ENCODE measurements at places on chromosomes 7 and 10.

DNA sequence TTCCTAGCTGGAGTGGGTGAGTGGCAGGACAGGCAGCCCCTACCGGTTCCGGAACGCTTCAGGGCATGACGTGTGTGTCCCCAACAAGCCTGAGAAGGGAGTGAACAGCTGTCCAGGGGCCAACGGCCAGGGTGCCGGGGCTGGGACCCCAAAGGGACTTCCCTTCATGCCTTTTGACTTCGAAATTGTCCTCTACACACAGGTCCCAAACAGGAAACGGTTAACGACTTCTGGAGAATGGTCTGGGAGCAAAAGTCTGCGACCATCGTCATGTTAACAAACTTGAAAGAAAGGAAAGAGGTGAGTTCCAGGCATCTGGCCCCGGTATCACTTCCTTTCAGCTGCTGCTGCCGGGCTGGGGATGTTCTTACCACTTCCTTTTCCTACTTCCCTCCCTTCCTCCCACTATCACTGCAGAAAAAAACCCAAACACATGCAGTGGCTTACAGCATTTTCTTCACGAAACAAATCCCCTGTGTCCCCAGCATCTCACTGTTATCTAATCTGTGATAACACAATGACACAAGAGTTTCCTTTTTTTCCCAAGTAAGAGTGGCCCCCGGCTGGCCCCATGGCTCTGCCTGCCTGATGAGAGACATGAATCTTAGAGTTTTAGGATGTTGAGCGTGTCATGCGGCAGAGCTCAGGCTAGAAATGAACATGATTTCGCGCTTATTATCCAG, 63.2 kb downstream of the MKI67 start:
- peak; percentile 50 for DNase-seq

- peak; percentile 55 for DNase-seq
Measured at GRCh38 chr10:72087969-72088888, at the start of gene SPOCK2. Gene SPOCK2 (minus strand): TSS chr10:72088551. CDS start chr10:72088328, 223 bp downstream.

GRCh38 chr7:152893801-152894294, 134.3 kb downstream of the ACTR3B start:
- no peak for DNase-seq

DNA sequence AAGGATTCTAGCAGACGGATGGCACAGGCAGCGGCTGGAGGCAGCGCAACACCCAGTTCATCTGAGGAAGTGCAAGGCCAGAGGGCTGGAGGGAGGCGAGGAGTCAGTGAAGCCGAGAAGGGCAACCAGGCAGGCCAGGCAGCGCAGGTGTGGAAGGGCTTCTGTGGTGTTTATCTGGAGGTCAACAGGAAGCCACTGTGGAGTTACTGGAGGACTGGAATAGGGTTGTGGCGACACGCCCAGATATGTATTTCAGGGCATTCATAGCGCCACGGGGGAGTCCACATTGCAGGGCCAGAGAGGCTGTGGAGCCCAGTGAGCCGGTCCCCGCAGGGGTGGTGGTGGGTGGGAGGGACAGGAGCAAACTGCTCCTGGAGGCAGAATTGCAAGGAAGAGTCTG, 150.6 kb downstream of the CDH23 start:
- no peak for DNase-seq

DNA sequence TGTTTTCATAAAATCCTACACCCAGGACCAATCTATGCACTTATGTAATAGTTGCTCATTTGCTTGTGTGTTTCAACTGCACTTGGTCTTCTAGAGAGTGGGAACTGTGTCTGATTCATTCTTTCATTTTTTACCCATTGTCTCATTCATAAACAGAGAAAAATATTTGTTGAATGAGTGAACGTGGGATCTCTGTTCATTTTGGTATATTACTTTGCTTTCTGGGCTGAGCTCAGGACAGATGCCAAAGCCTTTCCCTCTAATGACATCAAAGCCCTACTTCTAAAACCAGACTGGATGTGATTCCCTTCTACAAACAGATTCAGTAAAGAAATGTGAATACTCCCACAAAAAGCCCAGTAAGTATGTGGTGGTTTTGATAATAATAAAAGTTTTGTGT, 145.2 kb downstream of the ST7 start:
- no peak for DNase-seq

DNA sequence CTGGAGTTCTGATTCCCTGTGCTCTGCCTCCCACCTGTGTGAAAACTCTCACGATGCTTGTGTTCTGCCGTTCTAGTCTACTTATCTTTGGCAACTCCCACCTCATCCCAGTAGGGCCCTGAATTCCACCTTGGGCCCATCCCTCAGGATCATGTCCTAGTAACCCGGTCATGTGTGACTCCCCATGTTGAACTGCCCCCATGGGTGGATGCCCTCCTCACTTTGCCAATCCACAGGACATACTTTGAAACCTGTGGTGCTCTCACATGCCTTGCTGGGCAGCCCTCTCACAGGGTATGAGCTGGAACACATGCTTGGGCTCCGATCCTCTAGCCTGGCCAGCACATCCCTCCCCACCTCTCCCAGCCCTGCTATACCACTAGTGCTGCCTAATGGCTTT, 3.8 kb upstream of the RBM33 start:
- no peak for DNase-seq

DNA sequence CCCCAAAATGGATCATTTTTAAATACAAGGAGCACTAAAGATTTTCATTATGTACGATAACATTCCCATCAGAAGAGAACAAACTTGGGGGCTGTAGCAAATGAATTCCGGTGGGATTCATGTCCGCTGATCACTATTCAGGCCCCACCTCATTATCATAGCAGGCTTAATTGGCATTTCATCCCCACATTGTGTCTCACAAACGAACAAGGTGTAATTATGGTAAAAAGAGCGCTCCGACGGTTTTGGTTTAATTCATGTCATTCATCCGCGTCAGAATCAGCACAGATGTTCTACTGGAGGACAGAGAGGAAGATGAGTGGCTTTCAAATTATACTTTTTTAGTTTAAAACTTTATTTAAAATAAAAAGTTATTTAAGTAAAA, 124.7 kb downstream of the MAD1L1 start:
- DNase-seq: no peak

DNA sequence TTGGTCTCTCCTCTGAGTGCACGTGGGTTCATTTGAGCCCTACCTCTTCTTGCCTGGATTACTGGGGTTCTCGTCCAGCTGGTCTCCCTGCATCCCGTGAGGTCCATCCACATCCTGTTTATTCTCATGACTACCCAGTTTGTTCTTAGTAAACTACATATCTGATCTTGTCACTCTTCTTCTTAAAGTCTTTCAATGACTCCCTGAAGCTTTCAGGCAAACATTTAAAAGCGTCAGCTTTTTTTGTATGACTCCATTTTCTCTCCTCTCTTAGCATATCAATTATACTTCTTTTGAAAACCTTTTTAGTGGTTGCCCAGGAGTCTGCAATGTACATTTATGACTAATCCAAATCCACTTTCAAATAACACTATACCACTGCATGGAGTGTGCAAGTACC, 7.5 kb downstream of the SFXN2 start:
- DNase-seq: no peak

- no peak for DNase-seq
Measured at GRCh38 chr7:2564970-2565540, 6.3 kb downstream of the IQCE start.

DNA sequence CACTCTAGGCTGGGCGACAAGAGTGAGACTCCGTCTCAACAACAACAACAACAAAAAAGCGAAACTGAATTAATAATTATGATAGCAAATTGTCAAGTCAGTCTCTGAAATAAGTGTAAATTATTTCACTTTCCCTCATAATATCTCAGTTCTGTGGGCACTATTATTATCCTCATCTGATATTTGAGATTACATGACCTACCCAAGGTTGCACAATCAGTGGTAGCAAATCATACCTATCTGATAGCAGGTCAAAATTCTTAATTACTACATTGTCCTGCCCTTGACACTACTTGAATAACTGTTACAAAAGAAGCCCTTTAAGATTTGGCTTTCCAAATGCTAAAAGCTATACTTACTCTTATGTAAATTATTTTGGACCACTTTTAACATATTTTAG, 115.2 kb upstream of the GPR22 start:
- DNase-seq: no peak

DNA sequence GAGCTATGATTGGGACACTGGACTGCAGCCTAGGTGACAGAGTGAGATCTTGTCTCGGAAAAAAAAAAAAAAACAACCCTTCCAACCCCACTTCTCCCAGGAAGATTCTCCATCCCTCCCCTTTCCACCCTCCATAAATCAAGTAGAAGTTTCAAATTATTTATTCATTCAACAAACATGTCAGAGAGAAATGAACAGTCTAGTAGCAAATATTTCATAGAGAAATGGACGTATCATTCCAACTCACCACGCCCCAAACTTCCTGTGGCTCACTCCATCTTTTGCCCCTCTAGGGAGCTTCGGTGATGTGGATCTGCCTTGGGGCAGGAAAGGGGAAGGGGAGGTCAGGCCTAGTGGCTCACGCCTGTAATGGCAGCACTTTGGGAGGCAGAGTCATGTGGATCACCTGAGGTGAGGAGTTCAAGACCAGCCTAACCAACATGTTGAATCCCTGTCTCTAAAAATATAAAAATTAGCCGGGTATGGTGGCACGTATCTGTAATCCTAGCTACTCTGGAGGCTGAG, 638 bp upstream of the TRAPPC14 start:
- no peak for DNase-seq

- DNase-seq: no peak
Measured at GRCh38 chr10:125316436-125316835, 156.1 kb upstream of the CTBP2 start.

DNA sequence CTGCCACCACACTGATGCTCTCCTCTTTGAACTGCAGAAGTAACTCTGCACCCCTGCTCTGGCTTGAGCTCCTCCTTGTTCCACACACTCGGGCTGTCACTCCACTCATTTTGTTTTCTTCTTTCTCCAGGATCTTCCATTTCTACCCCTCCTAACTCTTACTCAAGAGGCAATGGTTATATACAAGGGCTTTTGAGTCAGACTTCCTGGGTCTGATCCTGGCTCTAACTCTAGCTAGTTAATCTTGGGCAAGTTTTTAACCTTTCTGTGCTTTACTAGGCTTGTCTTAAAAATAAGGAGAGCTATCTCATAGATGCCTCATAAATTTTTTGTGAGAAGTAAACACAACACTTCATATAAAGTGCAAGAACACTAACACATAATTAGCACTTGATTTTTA, 45.3 kb upstream of the GNAI1 start:
- no peak for DNase-seq

DNA sequence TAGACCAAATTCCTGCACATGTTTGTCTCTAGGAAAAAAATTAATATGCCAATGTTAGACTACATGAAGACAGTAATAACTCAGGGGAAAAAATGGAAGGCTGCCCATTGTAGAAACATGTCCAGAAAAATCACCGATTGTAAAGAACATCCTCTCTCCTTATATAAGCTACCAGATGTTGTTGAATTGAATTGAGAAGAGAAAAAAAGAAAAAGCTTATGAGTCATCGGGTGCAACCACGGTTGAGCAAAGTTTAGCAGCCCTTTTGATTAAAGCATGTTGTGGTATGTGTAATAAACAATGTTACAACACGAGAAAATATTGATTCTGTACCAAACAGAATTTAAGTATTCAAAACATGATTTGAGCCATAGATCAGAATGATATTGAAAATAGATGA, 102.3 kb upstream of the ARHGAP21 start:
- no peak for DNase-seq

GRCh38 chr7:42234736-42235135, 2.3 kb downstream of the GLI3 start:
- DNase-seq: no peak

DNA sequence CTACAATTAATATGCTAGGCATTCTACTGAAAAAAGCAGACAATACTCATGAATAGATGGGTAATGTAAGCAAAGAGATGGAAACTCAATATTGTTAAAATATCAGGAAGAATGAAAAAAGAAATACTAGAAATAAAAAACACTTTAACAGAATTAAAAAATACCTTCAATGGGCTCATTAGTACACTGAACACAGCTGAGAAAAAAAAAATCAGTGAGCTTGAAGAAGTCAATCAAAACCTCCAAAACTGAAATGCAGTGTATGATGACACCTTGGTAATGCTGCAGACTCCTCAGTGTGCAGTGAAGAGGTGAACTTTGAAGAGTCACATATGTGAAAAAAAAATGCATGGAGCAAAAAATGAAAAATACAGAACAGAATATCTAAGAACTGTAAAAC, 227.2 kb downstream of the TMEM26 start:
- no peak for DNase-seq

GRCh38 chr7:82464372-82464771, 20.8 kb upstream of the CACNA2D1 start:
- DNase-seq: no peak

DNA sequence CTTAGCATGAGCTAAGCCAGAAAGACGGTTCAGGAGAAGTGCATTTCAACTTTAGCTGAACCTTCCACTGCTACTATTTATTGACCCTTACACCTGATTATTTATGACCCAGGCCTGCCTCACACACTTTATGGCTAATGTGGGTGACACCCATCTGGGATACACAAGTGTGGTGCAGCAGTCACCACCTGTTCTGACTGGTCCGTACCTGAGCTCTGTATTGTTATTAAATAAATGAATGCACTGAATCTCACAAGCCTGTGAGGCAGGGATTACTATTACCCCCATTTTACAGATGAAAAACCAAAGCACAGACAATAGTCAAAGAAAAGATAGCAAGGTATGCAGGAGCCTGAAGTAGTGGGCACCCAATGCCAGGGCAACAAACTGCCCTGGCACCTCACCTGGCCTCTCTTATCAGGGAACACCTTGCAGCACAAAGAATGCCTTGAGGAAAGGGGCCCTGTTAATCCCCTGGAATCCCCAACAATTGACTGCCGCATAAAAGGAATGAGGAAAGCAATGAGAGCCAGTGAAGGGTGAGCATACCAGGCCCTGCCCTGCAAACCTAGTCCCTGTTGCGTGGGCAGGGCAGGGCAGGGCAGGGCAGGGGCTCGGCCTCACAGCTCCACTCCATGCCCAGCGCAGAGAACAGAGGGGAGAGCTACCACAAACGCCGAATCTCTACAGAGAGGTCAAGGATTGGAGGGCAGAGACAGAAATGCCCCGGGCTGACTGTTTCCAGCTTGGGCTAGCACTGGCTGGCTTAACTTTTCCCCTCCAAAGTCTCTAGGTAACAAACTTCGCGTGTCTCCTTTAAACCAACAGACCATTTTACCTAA, 1.3 kb downstream of the ANXA11 start:
- no peak for DNase-seq

DNA sequence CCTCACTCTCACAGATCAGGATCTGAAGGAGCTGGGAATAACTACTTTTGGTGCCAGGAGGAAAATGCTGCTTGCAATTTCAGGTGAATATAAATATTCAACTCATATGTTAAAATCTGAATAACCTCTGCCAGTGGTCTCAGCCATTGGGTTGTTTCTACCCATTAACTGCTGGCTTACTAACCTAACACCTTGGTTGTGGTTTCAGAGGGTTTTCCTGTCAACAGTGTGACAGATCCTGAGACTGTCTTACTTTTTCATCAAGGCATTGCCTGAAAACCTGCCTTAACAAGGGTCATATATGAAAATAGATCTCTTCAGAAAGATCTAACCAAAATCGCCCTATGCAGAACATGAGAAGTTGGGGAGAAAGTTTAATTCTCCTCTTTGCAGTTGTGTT, 307.7 kb downstream of the BICC1 start:
- no peak for DNase-seq

- DNase-seq: no peak
Measured at GRCh38 chr7:105636982-105637381, 55.7 kb upstream of the EFCAB10 start.

All from stimulated activated CD8-positive, alpha-beta memory T cell treated with anti-CD3 and anti-CD28 coated beads, Interleukin-7, amount 100 ng/mL, for 4 hours (primary cell).